ENCODE measurements at places on chromosomes 3 and 15.

DNA sequence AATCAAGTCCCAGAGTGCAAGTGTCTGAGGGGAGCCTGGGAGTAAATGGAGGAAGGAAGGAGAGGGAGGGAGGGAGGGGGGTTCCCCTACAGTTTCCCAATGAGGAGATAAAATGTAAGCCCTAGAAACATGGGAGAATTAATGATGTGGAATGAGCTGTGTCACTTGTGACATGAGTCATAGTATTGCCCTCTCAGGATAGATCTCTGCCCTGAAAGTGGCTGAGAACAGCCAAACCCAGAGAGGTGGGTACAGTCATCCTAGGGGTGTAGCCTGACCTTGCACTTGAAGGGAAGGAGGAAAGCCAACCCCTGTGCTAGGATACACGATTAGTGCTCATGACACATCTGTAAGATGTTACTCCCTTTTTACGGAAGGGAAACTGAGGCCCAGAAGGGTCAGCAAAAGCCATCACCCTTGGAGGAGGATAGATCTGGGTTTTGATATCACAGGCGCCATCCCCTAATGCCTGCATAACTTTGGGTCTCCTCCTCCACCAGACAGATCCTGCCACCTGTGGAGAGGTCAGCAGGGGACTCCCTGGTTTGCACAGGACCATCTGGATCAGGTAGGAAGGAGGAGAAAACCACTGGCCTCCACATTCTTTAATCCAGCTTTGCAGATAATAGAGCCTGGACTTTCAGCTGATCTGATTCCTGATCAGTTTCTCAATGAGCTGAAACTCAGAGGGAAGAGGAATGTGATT lies 23.1 kb upstream of the USP3 start:
- DNase-seq, result no peak

GRCh38 chr3:76570436-76571057 lies 469.4 kb upstream of the ROBO2 start:
- peak; percentile 7 for DNase-seq

GRCh38 chr3:347581-347980 lies 151.0 kb downstream of the CHL1 start:
- DNase-seq, result no peak

GRCh38 chr15:64548235-64548634 lies 87.9 kb downstream of the ZNF609 start:
- DNase-seq, result no peak

- DNase-seq, result no peak
These were observed 44.5 kb downstream of the XXYLT1 start for GRCh38 chr3:195226445-195226844.

GRCh38 chr3:127954640-127955039 lies 39.6 kb downstream of the KBTBD12 start:
- no peak for DNase-seq
